ENCODE measurements at places on chromosomes 2 and 18. TPM values are rescaled to one million over a fixed set of nuclear protein-coding genes. Genes with fewer than 3 reads are reported as not detected.

DNA sequence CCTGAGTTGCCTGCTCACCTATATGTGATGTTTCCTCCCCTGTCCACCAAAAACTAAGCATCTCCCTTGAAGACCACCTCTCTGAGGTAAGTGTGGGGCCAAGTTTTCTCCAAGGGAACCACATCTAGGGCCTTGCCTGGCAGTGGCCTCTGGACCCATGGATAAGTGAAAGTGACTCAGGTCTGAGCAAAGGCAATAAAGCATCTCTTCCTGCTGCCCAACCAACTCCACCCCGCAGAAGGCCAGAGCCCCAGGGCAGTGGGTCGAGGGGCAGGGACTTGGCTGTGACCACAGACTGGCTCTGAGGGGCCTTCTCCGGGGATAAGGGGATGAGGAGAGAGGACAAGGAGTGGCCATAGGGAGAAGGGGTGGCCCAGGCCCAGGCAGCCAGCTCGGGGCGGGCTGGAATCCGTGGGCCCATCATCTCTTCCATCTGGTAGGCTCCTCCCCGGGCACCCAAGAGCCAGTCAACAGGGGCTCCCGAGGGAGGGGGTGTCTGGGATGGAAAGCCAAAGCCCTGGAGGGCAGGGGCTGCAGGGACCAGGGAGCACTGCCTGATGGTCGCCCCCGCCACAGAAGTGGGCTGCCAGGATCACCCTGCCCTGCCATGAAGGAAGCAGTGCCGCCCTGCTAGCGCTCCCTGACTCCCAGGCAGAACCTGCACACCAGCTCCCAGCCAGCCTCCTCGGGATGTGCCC is 33.4 kb downstream of the EMX1 start:
- DNase-seq, result no peak

DNA sequence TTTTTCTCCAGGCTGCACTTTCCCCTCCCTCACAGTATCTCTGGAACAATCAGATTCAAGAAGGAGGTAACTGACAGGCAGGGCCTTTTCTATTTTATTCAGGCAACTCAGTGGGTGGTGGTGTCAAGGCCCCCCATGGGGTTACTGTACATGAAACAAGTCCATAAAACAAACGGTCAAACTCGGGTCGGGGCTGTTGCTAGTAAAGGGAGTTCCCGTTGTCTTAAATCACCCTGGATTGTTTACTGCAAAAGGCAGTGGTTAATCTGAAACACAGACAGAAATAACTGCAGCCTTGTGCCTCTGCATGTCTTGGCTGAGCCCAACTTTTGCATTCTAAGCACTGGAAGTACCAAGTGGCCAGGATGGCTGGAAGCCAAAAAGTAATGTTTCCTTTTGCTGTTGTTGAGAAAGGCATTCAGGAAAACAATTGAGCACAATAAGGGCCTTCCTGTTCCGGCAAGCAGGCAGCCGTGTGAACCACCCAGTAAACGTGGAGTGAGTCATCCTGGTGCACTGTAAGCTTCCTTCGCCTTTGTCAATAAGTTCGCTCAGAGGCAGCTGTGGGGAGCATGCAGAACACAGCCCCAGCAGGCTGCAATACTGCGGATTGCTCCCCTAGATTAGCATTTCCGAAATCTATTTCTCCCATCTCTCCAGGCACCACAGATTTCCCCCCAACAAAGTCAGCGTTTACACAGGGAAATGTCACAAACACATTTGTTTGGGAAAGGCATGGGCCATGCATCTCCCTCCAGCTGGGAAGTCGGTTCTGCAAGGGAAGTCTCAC is 149.6 kb downstream of the IRS1 start:
- DNase-seq, result peak; percentile 33

Gene MERTK
- total RNA-seq, result 4.5 TPM

Gene RGPD4
- not detected for total RNA-seq

All from pancreas (tissue), 10 donors.